ENCODE measurements at places on chromosomes 2 and 18. TPM values are rescaled to one million over a fixed set of nuclear protein-coding genes. Genes with fewer than 3 reads are reported as not detected.

GRCh38 chr2:66919286-66919685 is 477.8 kb upstream of the ETAA1 start:
- no peak for DNase-seq

DNA sequence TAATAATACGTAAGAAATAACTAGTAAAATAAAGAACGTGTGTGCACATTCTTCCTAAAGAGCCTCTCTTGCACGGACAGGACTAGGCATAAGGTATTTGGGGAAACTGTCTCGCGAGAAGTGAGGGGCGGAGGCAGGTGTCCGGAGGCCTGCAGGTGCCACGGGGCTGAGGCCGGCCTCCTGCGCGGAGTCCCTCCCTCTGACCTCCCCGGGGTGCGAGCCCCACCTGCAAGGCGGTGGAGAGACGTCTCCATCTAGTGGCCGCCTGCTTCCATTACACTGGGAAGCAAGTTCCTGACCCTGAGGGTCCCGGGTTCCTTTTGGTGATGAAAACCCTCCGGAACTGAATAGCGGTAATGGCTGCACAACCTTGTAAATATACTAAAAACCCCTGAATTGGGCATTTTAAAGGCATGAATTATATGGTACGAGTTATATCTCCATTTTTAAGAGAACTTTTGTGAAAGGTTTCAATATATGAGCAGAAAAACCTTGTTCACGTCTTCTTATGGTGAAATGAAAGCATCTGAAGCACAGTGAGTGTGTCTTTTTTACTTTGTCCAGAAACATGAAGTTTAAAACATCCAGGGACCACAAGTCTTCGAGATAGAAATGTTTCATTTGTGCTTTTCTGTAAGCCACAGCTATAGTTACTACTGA is 35.5 kb upstream of the CTDP1 start:
- peak; percentile 73 for DNase-seq

DNA sequence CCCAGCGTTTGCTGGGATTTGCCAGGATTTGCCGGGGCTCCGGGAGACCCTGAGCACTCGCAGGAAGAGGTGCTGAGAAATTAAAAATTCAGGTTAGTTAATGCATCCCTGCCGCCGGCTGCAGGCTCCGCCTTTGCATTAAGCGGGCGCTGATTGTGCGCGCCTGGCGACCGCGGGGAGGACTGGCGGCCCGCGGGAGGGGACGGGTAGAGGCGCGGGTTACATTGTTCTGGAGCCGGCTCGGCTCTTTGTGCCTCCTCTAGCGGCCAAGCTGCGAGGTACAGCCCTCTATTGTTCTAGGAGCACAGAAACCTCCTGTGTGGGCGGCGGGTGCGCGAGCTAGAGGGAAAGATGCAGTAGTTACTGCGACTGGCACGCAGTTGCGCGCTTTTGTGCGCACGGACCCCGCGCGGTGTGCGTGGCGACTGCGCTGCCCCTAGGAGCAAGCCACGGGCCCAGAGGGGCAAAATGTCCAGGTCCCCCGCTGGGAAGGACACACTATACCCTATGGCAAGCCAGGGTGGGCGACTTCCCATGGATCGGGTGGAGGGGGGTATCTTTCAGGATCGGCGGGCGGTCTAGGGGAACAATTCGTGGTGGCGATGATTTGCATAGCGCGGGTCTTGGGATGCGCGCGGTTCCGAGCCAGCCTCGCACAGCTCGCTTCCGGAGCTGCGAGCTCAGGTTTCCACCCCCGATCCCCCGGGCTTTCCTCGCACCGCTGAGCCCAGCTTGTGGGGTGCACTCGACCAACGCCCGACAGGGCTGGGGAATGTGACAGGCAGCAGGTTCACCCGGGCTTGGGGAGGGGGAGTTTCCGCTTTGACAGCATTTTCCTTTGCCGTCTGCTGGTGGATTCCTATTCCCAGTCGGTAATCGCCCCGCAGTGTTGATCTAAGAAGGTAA is 2.8 kb downstream of the ONECUT2 start:
- DNase-seq = peak; percentile 37

ZNF385B gene
- 4.1 TPM for total RNA-seq

Data from left ventricle myocardium superior (tissue), 1 donor.